ENCODE measurements at places on chromosomes 11 and 22.

- no peak for DNase-seq
These were observed 48.1 kb downstream of the CNTN5 start for GRCh38 chr11:99068832-99069231.

GRCh38 chr11:10307022-10307399, 2.1 kb downstream of the ADM start:
- no peak for DNase-seq

DNA sequence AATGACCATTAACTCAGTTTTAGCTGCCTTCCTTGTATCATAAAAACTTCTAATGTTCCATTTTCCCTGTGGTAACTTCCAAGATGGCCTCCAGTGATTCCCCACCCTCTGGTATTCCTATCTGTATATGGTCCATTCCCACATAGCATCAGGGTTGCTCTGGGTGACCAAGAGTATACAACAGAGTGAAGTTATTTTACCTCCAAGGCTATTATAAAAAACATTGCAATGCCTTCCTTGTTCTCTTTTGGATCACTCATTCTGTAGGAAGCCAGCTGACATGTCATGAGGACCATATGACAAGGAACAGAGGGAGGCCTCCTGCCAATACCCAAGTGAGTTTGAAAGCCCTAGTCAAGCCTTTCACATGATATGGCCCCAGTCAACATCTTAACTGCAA, 30.1 kb downstream of the ZNF280B start:
- DNase-seq, result no peak

GRCh38 chr11:24093375-24093774, 403.5 kb upstream of the LUZP2 start:
- no peak for DNase-seq

- DNase-seq, result no peak
These were observed 70.5 kb upstream of the SESN3 start for GRCh38 chr11:95301474-95301873.

- DNase-seq, result no peak
These were observed 85.4 kb downstream of the MTNR1B start for GRCh38 chr11:93054881-93055280.

- DNase-seq, result no peak
These were observed 29.1 kb downstream of the TSPAN18 start for GRCh38 chr11:44755556-44756523.

DNA sequence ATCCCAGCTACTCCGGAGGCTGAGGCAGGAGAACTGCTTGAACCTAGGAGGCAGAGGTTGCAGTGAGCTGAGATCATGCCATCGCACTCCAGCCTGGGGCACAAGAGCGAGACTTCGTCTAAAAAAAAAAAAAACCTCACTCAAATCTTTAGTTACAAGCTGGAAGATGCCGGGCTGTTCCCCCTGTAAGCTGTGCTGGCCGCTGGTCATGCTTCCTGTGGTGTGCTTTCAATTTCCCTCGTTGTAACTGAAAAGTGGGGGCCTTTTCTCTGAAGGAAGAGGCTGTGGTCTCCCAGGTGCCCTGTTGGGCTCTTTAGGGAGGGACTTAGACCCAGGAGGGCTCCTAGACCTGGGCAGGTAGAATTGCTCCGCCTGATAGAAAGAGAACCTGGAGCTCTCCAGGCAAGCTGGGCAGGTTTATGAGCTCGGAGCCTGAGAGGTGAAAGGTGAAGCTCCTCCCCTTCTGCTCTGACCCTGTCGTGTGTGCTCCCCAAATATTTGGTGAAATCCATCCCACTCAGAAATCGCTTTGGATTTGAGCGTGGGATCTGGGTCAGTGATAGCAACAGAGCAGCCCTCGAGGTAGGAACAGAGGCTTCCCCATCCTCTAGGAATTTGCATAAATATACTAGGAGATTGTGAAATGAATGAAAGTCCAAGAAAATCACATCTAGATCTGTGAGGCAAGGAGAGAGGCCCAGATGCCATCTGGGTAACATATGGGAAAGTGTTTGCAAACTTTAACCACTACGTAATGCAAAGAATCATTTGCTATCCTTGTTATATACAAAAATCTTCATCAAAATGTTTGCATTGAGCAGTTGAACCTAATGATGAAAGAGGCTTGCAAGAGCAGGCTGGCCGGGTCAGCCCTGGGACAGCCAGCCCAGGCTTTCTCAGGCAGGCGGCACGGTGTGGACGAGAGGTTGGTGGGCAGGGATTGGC, 154.3 kb downstream of the FBXO7 start:
- no peak for DNase-seq

- no peak for DNase-seq
These were observed 20.9 kb downstream of the OR5J2 start for GRCh38 chr11:56197367-56197766.

- DNase-seq, result no peak
These were observed 729.7 kb downstream of the BRD1 start for GRCh38 chr22:49097966-49098365.

GRCh38 chr11:125303694-125304093, 139.1 kb downstream of the PKNOX2 start:
- DNase-seq, result no peak

GRCh38 chr11:76792505-76793264, 9.5 kb downstream of the TSKU start:
- DNase-seq, result no peak

DNA sequence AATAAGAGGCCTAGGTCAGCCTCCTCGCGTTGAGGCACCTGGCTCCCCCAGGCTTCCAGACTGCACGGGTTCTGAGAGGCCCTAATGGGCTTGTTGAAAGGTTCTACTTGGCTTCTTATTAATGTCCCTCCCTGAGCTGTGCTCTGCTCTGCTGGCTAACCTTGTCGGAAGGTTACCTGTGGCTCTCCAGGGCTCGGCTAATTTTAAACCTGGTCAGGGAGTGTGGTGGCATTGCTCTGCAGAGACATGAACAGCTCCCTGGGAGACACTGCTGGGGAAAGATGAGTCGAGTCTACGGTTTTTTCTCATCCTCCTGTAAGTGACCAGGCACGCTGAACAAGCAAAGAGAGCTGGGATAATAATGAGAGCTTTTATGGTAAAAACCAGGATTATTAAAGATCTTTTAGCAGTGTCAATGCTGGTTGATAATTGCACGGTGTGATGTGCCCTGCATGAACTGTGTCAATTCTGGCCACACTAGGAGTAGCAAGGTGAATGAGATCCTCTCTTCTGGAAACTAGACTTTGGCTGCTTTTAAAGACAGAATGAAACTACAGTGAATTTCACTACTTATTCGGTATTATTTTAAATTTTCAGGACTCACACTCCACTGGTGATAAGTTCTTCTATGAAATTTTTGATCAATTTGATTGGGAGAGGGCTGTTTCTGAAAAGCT, 70.7 kb downstream of the TEAD1 start:
- DNase-seq, result no peak

GRCh38 chr22:22887621-22888503, at the start of gene IGLL5:
Gene IGLL5 (plus strand): TSS chr22:22887816. CDS start chr22:22888054, 238 bp downstream.
- no peak for DNase-seq

DNA sequence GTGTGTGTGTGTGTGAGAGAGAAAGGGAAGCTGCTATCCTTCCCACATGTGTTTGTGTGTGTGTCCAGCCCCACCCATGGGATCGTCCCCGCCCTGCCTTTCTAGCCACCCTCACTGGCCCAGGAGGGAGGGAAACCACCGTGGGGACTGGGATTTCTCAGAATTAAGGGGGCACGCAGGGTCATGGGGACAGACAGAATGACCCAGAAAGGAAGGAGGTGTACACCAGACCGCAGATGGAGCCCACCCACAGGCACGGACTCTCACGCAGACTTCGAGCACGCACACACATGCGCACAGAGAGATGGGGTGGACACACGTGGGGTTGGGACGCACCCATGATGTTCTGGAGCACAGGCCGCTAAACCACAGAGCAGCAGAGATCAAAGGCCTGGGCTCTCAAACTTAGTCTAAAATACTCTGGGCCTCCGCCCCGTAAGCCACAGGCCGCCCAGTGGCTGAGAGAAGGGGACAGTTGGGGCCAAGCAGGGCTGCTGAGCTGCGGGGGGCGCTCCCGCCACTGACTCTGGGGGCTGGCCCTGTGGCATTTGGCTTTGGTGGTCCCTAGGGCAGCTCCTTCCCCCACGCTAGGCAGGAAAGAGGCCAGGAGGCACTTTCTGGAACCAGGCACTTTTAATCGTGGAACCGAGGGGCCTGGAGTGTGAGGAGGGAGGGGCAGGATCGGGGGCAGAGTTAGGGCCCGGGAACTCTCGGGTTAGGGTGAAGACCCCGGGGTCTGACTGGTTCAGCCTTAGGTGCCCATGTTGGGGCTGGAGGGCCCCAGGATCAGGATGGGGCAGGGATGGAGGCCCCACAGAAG, 1.5 kb downstream of the IFITM5 start:
- DNase-seq, result no peak

GRCh38 chr22:38850399-38850798, 6.6 kb upstream of the NPTXR start:
- no peak for DNase-seq

DNA sequence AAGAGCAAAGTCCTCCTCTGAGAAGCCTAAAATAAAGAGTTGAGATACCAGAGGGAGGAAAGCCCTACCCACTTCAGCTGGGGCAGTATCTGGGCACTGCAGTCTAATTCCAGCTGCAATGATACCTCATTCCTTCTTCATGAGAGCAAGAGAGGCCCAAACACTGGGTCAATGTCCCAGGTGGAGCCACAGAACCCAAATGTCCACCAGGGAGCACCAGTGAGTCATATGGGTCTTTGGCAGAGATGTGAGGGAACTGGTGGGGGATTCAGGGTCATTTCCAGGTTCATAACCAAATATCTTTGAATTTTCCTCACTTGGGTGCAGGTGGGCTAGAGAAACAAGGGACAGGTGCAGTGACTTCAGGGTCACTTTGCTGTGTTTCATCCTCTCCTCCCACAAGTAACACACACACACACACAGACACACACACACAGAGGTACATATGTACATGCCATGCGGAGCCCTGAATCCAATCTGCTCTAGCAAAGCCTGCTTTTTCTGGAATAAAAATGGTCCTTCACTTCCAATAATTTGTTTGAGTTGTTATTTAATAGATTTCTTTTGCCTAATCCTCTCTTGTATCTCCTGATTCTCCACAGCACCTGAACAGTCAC, 585.4 kb downstream of the SOX6 start:
- DNase-seq, result peak; percentile 10

- no peak for DNase-seq
These were observed 44.4 kb downstream of the P4HA3 start for GRCh38 chr11:74267014-74267413.

DNA sequence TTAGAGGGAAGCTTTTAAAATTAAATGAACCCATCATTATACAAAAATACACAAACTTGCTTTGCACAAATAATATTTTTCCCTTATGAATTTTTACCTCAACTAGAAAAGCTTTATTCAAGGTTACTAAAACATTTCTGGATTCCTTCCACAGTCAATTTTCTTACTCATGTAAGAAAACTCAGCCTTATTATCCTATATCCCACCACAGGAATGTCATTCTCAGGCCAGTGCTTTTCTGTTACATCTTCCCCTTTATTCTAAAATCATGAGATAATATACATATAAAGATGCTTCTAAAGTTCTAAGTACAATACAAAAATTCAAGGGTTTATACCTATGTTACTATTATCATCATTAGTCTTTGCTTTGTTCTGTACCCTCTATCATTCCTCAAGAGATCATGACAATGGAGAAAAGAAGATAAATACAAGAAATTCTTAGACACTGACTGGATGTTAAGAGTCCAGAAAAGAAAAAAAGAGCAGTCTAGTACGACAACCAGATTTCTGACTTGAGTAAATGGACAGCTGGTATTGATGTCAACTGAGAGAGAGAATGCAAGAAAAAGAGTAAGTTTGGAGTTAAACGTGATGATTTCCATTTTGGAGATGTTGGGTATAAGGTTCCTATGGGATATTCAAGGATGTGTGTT, 60.3 kb downstream of the MTMR2 start:
- DNase-seq, result no peak

DNA sequence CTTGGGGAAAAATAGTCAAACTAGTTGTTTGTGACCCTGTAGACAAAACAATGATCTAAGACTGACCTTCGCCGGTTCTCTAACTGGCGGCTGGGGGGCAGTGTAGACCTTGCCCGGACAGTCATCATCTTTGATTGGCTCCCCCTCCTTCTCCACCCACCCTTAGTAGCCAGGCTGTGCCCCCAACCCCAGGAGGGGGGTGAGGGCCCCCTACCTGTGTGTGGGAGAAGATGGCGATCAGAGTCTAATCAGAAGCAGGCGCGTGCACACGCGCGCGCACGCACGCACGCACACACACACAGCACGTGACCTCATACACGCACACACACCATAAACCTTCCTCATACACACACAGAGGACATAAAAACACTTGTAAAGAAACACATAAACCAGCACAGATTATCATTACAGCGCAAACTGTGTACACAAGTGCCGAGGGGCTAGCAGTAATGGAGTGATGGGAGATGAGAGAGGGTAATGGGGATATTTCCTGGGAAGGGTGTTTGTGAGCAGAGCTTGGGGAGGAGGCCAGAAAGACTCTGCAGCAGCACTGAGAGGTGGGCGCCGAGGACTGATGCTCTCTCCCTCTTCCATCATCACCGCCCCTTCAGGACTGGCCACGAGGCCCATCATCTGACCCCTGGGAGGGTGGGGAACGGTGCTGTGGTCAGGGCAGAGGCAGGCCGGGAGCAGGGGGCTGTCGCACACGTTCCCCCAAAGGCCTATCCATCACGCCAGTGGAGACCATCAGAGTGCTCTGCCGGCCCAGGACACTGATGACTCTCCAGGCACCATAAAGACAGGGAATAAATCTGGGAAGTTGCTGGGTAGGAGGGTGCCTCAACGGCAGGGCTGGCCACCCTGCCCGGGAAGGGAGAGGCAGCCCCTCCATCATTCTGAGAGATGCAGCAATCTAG, 12.2 kb downstream of the NECTIN1 start:
- no peak for DNase-seq

GRCh38 chr22:45228401-45228754, 12.3 kb downstream of the KIAA0930 start:
- no peak for DNase-seq

GRCh38 chr11:2715716-2716350, 16.0 kb upstream of the KCNQ1OT1 start:
- no peak for DNase-seq
